ENCODE measurements at places on chromosomes 12 and 14.
A peak's percentile ranks its signal among the peaks of the same experiment; 100 is the strongest.

GRCh38 chr14:21241218-21241819 lies 27.9 kb downstream of the HNRNPC start:
- DNase-seq = no peak

- DNase-seq = peak; percentile 65
Measured at GRCh38 chr12:77925536-77926108, 94.9 kb downstream of the NAV3 start.

DNA sequence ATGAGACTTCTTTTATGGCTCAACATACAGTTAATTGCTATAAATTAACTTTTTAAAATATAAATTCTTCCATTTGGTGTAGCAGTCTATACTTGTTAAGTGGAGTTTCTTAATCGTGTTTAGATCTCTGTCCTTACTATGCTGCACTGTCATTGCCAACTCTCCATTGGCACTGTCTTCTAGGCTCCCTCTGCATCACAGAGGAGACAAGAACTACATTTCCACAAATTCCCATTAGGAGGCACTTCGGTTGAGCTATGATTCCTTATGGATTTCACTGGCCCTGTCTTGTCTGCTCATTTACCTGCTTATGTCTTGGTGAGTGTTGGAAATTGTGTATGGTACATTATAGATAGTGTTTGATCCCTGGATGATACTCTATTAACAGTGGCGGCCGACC lies 630.9 kb upstream of the ATXN7L3B start:
- DNase-seq = no peak

- no peak for DNase-seq
Measured at GRCh38 chr12:58728397-58728796, 191.9 kb downstream of the LRIG3 start.

GRCh38 chr14:51507511-51507905 lies 144.2 kb upstream of the FRMD6 start:
- DNase-seq = peak; percentile 45

DNA sequence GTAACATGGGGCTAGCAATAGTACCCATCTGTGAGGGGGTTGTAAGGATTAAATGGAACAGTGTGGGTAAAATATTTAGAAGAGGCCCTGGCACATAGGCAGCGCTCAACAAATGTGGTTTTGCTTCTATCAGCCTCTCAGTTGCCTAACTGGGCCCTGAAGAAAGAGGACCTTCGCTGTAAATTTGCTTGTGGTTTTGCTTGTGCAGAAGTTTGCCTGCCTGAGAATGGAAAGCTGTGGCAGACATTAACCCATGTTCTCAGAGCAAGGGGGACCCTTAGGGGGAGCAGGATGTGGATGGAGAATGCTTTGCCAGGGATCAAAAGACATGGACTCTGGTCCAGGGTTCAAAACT lies 160.1 kb downstream of the BRMS1L start:
- no peak for DNase-seq

DNA sequence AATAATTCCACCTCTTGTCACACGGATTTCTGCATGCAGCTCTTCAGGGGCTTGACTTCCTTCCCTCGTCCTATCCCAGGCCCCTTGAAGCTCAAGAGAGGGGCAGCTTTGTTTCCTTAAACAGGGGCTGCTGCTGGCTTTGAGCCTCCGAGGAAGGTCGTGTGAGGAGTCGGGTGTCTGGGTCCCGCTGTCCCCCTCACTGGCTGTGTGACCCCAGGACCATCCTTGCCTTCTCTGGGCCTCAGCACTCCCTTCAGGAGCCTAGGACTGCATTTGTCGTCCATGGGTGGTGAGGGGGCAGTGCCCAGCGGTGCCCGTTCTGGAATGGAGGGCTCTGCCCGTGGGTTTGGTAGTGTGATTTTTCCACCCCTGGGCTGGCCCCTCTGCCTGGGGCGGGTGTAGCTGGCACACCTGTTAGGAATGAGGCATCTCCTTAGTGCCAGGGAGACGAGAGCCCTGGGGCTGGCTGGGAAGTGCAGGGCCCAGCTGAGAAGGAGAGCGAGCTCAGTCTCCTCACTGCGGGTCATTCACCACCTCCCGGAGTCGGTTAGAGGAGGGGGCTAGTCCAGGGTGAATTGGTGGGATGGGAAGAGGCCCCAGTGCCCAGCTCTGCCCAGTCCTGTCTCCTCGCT lies 60.8 kb downstream of the TSPAN9 start:
- DNase-seq = no peak

DNA sequence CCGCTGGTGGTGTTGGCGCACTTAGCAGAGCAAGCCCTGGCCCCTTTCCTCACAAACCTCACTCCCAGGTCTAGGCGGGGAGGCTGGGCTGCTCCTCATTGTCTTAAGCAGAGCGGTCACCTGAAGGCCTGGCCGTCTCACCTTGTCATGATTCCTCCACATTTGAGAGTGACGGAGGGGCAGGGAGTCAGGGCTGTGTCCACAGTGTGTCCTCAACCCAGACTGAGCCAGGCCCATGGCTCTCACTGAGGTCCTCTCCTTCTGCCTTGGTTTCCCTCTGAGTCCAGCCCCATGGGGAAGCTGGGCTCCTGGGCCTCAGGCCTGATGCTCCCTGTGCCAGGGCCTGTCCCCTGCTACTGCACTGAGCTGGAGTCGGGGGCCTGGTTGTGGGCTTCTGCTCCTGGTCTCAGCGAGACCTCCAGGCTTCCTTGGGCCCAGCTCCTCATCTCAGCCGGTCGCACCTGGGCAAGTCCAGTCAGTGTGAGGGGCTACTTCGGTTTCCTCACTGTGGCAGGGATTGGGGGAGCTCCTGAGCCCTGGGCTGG lies 44.9 kb downstream of the KRT80 start:
- no peak for DNase-seq

- no peak for DNase-seq
Measured at GRCh38 chr14:53599221-53599945, 357.2 kb downstream of the BMP4 start.

DNA sequence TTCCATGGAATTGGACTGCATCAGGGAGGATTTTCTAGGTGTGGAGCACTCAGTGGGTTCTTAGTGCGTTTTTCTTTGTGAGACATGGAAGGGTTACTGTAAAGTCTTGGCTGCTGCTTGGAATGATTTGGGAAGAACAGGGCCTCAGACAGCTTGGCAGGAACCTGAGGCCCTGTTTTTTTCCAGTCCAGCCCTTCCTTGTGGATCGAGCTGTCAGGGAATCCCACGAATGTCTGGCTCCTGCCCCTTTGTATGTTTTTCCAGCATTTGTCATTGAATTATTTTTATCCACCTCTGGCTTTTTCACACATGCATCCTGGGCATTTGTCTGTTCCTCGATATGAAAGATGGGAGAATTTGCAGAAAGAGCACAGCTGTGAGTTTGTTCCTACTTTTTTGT lies 158.5 kb downstream of the TGFB3 start:
- DNase-seq = no peak

DNA sequence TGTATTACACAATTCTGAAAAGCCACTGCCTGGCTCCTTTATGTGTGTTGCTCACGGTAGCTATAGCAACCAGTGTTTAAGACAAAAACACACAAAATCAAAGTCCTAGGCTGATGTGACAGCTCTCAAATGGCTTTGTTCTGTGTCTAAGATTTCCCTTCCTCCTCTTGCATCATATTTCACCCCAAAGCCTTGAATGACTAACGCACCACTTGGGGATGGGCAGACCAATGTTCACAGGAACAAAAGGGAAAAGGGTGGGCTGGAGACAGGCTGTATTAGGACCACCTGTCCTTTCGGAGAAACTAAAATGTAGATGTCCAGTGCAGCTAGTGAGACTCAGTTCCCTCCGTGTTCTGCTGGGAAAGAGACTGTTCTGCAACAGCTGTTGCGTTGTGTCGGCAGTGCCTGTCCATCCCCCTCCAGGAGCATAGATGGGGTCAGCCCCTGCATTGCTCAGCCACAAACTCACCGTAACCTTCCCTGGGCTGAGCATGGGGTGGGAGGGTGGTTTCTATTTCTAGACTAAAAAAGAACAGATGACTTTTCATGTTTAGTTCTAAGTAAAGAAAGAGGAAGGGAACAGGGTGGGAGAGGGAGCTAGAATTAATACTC lies 26.8 kb upstream of the DAAM1 start:
- no peak for DNase-seq

DNA sequence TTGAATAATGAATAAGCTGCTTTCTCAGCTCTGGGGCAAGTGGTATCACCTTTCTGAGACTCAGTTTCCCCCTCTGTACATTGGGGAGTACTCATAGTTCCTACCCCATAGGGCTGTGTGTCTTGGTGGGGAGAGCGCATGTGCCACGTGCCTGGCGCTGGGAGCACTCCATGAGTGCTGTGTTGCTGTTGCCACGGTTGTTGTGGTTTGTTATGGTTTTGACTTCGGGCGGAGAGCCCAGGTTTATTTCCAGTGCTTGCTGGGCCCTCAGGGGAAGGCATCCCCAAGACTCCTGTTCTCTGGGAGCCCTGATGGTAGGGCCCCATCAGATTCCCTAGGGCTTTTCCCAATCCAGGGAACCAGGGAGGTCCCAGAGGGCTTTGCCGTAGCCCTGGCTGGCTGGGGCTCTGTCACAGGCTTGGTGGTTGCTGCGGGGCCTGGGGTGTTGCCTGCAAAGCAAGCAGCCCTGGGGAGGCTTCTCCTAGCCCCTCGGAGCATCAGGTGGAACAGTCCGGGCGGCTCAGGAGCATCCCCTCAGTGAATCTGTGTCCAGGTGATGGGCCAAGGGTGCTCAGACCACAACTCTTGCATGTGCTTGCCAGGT lies 18.6 kb downstream of the SH2B3 start:
- DNase-seq = no peak

DNA sequence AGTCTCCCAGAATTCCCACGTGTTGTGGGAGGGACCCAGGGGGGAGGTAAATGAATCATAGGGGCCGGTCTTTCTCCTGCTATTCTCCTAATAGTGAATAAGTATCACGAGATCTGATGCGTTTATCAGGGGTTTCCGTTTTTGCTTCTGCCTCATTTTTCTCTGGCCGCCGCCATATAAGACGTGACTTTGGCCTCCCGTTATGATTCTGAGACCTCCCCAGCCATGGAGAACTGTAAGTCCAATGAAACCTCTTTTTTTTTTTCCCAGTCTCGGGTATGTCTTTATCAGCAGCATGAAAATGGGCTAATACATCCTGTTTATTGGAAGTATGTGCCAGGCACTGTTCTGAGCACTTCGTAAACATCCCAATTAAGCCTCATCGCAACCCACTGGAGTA lies 788 bp downstream of the KRT72 start:
- DNase-seq = no peak

DNA sequence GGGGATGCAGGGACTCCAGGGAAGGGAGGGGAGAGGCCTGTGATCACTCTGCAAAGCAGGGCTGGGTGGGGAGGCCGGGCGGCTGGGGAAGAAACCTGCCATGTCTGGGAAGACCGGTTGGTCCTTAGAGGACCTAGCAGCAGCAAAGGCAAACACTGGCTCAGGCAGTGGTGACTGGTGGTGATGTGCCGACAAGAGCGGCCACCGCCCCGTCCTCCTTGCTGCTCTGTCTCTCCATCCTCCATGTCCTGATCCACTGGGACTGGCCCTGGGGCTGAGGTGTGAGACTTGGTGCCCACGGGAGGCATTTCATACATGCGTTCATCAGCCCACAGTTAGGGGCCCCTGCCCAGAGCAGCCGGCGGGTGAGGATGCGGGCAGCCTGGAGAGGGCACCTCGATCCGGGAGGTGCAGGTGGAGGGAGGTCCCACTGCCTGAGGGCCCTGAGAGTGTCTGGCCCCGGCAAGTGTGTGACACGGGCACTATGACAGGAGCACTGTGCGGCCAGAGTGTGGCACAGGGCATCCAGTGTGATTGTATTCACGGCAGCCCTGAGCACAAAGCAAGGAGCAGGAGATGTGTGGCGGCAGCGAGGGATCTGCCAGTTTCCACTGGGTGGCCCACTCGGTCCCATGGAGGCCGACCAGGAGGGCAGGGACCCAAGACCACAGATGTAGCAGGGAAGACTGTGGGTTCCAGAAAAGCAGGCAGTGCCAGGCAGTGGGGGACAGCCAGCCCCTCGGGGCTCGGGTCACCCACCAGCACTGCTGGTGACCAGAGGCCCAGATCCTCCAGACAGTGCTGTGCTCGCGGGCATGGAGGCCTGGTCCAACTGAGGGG lies 13.9 kb downstream of the ANKRD9 start:
- DNase-seq = no peak

- DNase-seq = no peak
Measured at GRCh38 chr12:121144416-121144914, 11.8 kb downstream of the P2RX7 start.

GRCh38 chr14:59189786-59190368 lies 1.4 kb downstream of the DAAM1 start:
- DNase-seq = peak; percentile 34

GRCh38 chr12:58502226-58502625 lies 418.1 kb downstream of the LRIG3 start:
- peak; percentile 97 for DNase-seq

DNA sequence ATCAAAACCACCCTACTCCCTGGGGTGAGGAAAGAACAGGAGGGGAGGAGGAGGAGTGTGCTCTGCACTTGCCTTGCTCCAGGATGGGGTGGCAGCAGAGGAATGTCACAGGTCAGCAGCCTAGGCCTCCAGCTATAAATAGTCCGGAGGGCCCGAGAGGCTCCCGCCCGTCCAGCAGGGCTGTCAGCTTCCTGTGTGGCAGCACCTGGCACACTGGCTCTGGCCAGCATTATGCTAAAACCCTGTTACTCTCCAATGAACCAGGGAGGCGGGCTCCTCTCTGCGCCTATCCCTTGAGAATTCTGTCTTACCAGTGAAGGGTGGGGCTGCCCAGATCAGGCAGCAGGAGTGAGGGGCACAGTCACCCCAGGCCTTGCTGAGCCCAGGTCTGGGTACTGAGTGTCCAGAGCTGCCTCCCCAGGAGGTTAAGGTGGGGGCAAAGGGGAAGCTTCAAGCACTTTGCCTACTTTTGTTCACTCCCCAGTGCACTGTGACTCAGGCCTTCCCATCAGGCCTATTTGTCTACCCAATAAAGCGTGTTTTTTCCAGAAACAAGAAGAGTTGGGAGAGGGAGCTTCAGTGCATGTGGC lies 1.2 kb upstream of the COX14 start:
- no peak for DNase-seq

DNA sequence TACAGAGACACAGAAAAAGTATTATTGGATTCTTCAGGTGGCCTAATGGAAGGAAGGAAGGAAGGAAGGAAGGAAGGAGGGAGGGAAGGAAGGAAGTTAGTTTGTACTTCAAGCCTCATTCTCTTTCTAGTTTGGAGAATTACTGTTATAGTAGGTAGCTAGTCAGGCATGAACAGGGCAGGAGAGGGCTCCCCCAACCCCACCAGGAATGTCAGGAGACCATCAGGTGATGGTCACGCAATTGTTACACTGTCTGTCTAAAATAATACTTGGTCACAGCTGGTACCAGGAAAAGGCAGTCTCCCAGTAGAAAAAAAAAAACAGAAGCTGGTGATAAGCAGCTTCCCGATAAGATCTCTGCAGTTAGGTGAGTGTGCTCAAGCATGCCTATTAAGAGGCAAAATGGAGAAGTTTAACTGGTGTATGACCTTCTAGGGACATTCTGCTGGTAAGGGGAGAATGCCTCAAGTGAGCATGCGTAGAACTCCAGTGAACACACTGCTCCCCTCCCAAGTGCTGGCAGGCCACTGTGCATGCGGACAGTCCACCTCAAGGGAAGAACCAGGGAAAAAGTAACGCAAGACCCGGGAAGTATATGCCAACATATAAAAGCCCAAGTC lies 358.4 kb upstream of the SOX5 start:
- no peak for DNase-seq

GRCh38 chr12:124797321-124797720 lies 66.3 kb downstream of the SCARB1 start:
- DNase-seq = no peak

All from NCI-H2081 treated with DMSO at 0.1 percent for 48 hours (cell line).